ENCODE measurements at places on chromosomes 7 and 10.

GRCh38 chr10:114208351-114208750 is 29.2 kb downstream of the TDRD1 start:
- DNase-seq, result no peak

GRCh38 chr7:38311329-38311937 is 38.0 kb upstream of the TARP start:
- DNase-seq, result no peak

GRCh38 chr7:93717217-93717900 is 142.8 kb upstream of the CALCR start:
- no peak for DNase-seq

DNA sequence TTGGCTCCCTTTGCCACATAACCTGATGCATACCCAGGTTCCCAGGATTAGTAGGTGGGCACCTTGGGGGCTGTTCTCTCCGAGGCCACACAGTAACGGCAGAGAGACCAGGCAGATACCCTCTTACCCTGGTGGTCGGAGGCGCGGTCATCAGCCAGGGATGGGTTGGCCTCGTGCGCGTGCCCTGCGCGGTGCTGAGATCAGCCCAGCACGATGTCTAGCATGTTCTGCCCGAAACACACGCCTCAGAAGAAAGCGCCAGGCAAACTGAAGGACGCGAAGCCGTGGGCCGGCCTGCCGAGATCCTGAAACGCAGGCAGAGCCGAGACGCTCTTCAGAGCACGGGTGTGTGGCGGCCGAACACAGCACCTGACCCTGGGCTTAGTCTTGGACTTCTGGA is 34.7 kb upstream of the CFAP46 start:
- no peak for DNase-seq

- DNase-seq, result no peak
Observed at GRCh38 chr7:83984076-83984475, 210.5 kb downstream of the SEMA3A start.

DNA sequence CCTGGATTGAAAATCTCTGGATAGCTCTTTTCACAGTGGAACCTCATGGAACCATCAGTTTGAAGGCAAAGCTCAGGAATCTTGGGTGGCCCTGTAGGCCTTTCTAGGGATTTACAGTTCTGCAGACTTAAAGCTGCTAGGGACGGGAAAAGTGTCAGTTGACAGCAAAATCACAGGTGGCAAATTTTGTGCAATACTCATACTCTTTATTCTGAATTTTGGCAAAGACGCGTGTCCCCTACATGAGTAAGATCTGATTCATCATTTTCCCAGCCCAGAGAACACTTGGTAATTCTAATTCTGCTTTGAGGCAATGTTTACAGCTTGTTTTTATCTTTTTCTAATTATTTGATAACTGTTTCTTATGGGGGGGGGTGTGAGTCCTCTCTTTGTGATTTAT is 3.6 kb downstream of the LRRC17 start:
- DNase-seq, result no peak

DNA sequence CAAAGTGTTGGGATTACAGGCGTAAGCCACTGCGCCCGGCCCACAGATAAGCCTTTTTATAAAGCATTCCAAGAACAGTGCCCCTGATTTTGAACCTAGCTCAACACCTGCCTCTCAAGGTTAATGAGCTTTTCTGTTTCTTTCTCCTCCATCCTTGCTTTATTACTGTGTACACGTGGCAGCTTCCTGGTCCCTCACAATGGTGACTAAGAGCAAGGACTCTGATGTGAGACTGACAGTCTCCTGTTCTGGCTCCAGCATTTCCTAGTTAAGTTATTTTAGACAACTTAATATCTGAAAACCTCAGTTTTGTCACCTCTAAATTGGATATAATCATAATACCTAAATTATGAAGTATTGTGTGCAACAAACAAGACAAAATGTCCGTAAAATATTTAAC is 9.9 kb downstream of the HABP2 start:
- no peak for DNase-seq

GRCh38 chr10:49744924-49745605 is 17.1 kb downstream of the OGDHL start:
- no peak for DNase-seq

DNA sequence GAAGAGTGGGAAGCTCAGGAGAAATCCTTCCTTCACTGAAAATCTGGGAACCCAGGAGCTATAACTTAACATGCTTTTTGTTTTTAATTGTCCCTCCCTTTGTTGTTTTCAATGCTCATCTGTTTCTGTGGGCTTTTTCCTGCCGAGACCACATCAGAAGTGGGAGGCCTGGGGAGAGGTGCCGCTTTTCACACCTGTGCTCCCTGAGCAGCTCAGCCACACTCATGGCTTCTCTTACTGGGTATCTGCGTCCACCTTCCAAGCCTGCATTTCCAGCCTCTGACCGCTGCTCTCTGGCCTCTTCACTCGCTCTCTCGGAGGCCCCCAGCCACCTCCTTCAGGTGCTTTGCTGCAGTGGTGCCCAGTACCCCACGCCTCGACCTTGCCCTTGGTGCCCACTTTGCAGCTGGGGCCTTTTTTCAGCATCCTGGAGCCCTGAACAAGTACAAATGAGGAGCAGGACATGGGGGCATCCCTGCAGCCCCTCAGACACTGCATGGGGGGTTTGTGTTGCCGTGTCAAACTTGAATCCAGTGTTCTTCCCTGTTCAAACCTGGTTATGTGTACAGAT is 9.9 kb downstream of the C7orf57 start:
- DNase-seq, result no peak

DNA sequence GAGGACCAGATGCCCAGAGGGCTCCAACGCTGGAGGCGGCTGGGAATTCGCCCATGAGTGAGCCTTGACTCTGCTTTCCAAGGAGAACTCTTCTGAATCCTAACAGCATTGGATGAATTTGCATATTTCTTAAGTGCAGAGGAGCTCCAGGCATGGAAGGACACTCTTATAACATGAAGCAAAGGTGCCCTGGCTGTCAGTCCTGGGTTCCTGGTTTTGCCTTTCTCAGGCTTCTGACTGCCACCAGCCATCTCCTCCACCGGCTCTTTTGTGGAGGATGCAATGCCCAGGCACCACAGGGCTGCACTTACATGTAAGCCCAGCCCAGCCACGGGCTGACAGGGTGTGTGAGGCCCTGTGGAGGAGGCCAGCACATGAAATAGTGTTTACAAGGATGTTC is 8.2 kb downstream of the CLRN3 start:
- DNase-seq, result no peak

GRCh38 chr7:117979954-117980497 is 106.8 kb upstream of the CTTNBP2 start:
- DNase-seq, result no peak

DNA sequence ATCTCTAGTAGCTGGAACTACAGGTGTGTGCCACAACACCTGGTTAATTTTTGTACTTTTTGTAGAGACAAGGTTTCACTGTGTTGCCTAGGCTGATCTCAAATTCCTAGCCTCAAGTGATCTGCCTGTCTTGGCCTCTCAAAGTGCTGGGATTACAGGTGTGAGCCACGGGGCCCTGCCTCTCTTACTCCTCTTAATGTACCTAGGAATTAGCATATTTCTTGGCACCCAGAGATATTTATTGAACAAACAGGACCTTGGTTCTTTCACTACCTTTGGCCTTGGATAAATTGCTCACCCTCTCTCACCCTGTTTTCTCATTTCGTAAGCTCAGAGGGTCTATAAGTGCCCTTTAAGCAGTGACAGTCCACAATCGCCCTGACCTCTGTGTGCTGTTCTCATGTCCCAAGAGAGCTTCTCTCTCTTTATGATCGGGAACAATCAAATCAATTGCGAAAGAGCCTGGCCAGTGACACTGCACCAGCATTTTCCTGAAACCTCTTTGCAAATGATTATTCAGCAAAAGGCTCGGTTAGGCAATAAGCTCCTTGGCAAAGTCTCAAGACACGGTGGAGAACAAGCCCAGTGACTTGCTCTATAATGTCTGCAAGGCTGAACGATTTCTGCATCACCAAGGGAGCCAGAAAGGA is 117.7 kb downstream of the APBB1IP start:
- no peak for DNase-seq

DNA sequence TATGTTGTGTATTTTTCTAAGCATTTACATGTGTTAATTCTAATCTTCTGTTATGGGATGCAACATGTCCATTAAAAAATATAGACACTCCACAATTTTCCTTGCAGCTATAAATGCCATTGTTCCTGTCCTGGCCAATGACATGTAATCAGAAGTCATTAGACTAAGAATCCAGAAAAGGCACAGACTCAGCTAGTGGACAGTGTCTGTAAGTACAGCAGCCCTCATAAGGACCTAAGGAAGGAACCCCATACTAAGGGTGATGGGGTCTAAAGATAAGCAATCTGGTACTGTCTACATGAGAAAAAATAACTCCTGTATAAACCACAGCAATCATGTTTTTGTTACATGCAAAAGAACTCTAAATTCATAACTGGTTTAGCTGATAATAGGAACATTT is 115.9 kb downstream of the GPR85 start:
- no peak for DNase-seq

DNA sequence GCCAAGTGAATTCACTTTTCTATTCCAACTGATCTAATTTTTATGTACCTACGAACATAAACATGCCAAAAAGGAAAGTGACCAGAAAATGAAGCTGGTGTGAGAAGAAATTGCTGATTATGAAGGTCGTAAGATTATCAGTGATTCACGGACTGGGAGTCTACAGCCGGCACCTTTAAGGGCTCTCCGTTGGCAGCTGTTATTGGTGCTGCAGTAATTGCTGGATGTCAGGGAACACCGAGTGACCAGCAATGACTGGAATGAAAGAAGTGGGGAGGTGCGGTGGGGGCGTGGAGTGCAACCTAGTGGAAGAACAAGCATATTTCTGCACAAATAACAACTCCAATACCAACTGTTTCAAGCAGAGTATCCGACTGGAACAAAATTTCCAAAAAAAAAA is 109.8 kb upstream of the TARP start:
- no peak for DNase-seq

- no peak for DNase-seq
Observed at GRCh38 chr10:51119441-51119840, 45.2 kb downstream of the PRKG1 start.

- no peak for DNase-seq
Observed at GRCh38 chr7:74223711-74224510, 14.1 kb downstream of the LAT2 start.

DNA sequence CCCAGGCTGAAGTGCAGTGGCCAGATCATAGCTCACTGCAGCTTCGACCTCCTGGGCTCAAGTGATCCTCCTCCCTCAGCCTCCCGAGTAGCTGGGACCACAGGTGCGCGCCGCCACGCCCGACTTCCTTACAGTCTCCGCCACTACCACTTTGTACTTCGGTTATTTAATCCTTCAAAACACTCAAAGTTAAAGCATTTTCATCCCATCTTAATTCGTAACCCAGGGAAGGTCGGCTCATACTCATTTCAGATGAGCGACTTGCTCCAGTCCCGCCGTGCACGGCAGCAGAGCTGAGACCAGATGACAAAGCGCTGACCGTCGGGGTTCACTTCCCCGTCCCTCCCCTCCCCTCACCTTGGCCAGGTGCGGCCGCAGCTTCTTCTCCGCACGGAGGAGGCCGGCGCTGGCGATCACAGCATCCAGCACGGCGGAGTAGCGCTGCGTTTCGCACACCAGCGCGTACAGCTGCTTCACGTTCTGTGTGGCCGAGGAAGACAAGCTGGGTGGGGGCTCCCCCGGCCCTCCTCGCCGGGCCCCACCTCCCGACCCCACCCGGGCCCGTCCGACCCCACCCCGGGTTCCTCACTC is 457 bp downstream of the NSUN5 start:
- DNase-seq, result no peak

- DNase-seq, result no peak
Observed at GRCh38 chr7:50588937-50589336, 23.7 kb upstream of the DDC start.

- no peak for DNase-seq
Observed at GRCh38 chr7:135685306-135686084, 23.2 kb downstream of the STMP1 start.

DNA sequence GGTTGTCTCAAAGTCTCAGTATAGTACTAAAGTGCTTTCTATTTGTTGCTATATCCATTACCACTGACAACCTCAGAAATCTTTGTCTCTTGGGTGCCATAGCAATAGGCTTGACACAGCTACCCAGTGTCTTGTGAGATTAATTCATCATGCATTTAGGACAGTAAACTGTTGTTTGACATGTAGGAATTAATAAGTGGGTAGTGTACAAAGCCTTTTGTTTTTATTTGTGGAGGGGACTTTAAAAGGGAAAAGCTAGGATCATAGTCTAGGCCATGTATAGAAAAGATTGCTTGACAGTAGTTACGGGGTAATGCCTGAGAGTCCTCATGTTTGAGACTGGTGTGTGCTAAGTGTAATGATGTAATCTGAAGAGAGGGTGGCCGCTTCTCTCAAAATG is 102.6 kb upstream of the AGR3 start:
- no peak for DNase-seq

DNA sequence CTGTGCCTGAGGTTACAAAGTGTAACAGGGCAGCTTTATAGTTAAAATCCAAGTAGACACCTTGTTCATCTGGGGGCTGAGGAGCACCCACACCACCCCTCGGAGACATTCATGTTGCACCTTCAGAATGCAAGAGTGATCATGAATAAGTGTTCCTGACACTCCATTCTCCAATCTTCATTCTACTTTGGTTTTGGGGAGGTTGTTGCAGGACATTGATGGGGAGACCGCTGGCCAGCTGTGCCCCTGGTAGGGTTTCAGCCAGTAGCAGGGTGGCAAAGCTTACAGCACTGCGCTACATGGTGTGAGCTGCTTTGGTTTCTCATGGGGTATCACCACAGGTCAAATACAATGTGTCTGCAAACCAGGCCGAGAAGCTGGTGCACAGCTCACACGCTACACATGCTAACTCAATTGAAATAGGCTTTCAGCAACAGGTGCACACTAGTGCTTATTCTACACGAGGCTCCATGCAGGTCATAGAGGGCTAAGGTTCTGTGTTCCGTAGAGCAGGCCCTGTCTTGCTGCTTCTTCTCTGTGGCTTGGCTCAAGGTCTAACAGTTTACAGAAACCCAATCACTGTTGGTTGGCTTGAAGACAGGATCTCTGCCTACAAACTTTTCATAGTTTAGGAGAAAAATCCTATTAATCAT is 317.4 kb upstream of the ZNF32 start:
- no peak for DNase-seq

DNA sequence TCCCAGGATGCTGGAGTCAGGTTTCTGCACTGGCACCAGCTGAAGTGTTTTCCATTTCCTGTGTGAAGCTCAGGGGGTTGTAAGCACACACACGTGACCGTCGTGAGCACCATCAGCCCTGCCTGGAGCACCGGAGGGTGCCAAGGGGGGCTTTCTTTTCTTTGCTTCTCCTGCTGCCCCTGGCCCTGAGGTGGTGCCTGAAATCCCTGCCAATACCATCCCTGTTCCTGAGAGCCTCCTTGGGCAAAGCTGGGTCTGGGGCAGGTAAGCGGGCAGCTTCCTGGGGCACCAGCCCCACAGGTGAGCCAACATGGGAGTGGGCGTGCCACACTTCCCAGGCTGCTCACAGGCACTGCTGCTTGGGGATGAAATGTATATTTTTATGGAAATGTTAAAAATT is 593.6 kb downstream of the DNAJB6 start:
- no peak for DNase-seq

Data from smooth muscle cell of the brain vasculature (primary cell).